ENCODE measurements at places on chromosomes 4 and X. TPM values are rescaled to one million over a fixed set of nuclear protein-coding genes. Genes with fewer than 3 reads are reported as not detected.

ACE2 gene
- total RNA-seq, result 0.62 TPM

CCDC149 gene
- 38.7 TPM for total RNA-seq

GPR34 gene
- total RNA-seq, result 3.3 TPM

RGN gene
- 13.3 TPM for total RNA-seq

DNA sequence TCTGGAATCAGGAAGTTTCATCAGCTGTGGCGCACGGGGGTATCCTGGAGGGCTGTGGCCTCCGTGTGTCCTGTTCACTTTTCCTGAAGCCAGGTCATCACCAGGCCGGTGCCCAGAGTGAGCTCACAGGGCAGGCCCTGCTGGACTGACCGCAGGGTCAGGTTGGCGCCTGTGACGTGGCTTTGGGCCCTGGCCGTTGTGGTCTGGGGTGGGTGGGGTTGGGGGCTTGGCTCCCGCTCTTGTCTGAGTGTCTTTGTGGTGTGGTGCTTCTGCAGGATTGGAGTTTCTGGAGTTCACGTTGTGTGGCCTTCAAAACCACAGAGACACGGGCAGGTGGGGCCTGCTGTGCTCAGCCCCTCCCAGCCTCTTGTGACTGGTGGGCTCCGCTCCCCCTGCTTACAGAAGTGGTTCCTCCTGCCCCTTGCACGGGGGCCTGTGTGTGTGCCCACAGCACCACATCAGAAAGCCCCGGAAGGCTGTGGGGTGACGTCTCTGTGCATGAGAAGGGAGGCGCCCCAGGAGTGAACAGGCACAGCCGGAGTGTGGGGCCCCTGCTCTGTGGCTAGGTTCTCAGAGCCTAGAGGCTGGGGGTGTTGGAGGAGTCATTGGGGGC is 9.5 kb downstream of the RGS12 start:
- no peak for ATAC-seq

DNA sequence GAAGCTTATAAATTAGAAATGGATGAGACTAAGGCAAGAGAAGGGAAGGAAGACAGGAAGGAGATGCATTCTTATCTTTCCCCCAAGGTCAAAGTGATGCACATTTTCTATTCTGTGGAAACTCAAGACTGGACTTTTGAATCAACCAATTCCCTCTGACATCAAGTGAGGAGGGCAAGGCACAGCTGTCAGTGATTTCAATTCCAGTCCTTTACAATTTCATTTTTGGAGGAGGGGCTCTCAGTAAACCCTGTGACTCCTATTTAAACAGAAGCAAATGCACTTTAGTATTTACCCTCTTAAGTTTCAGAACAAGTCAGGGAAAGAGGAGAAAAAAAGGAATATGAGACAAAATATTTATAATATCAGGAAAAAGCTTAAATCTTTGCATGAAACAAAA is 134.0 kb downstream of the MGST2 start:
- ATAC-seq, result no peak

- ATAC-seq, result no peak
These were observed 695.4 kb upstream of the INTU start for GRCh38 chr4:126937342-126937741.

- ATAC-seq, result no peak
These were observed 223.0 kb upstream of the EPHA5 start for GRCh38 chr4:65893271-65893670.

DNA sequence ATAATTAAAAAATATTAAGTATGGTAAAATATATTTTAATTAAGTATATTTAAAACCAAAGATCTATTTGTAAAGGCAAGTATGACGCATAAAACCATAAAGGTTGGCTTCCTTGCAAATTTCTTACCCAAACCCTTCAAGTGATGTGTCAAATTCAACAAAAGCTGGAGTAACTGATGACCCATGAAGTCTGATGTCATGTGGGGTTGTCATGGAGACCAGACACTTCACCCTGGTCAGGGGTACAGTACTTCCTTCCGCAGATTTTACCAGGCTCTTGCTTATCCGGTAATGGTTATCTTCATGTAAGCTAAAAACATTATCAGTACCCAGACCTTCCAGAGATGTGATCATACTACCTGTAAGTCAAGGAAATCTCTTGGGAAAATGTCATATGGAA is 170.1 kb downstream of the WDFY3 start:
- no peak for ATAC-seq

Data from gastroesophageal sphincter (tissue), 4 donors.